ENCODE measurements at places on chromosomes 1 and 21.
A peak's percentile ranks its signal among the peaks of the same experiment; 100 is the strongest.

DNA sequence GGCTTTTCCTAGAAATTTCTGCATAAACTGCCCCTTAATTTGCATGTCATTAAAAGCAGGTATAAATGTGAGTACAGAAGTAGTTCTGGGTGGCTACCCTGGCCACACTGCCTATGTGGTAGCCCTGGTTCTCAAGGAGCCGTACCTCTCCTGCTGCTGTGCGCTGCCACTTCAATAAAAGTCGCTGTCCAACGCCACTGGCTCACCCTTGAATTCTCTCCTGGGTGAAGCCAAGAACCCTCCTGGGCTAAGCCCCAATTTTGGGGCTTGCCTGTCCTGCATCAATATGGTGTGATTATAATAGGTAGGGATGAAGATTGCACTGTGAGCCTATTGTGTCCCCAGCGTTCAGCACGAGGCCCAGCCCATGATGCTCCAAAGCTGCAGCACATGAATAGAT, 65.6 kb upstream of the C1orf174 start:
- no peak for DNase-seq

DNA sequence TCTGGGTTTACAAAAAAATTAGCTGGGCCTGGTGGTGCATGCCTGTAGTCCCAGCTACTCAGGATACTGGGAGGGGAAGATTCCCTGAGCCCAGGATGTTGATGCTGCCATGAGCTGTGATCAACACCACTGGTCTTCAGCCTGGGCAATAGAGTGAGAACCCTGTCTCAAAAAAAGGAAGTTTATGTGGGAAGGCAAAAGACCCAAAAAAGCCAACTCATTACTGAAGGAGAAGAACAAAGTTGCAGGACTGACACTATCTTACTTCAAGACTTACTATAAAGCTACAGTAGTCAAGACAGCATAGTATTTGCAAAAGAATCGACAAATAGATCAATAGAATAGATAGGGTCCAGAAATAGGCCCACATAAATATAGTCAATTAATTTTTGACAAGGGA, 9.2 kb upstream of the PTGS2 start:
- no peak for DNase-seq

- no peak for DNase-seq
Observed at GRCh38 chr1:17581389-17582123, 42.1 kb downstream of the ARHGEF10L start.

- no peak for DNase-seq
Observed at GRCh38 chr1:40789342-40789598, 5.7 kb downstream of the KCNQ4 start.

- no peak for DNase-seq
Observed at GRCh38 chr1:226646026-226646869, 92.8 kb downstream of the ITPKB start.

DNA sequence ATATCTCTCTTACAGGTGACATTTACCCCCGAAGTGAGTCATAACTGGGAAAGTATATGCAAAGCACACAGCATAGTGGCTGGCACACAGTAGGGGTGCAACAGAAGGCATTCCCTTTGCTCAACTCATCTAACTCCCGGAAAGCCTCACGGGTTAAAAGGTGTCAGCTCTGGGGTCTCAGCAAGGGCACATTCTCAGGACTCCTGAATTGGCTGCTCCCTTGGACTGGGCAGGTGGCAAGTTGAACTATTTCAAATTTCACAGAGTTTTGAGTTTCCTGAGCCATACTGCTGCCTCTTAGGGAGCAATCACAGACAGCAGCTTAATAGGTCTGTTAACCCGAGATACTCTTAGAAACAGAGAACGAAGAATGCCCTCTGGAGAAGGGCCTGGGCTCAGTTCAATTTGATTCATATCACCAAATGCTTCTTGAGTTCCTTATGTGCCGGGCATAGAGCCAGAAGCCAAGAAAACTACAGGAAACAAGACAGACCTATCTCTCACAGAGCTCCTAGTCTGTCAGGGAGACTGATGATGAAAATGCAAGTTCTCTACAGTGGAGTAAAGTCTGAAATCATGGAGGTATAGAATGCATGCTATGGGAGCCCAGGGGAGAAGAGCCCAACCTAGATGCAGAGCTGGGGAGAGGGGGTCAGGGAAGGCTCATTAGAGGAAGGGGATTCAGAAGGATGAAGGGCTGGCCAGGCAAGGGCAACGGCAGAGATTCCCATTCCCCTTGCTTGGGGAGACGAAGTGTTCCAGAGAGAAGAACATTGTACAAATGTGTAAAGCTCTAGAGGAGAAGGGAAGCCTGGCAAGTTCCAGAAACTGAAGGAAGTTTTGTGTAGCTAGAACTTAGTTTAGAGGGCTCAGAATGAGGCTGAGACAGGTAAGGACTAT, 143.9 kb upstream of the HMGB4 start:
- DNase-seq, result no peak

DNA sequence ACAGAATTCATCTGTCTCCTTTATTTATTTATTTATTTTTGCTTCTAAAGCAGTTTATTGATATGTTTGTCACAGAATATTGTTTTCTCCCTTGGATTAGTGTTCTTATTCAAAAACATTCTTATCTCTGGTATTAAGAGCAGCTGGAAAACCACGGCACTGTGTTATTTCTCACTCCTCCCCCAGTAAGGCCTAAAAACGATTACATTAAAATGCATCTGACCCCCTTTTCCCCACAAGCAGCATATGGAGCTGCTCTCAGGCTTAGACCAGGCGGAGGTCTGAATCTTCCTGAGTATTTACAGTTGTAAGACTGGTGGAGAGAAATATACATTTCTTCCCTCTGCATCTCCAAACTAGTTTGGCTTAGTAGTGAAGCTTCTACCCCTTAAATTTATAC, 86.8 kb downstream of the HLX start:
- DNase-seq, result no peak

DNA sequence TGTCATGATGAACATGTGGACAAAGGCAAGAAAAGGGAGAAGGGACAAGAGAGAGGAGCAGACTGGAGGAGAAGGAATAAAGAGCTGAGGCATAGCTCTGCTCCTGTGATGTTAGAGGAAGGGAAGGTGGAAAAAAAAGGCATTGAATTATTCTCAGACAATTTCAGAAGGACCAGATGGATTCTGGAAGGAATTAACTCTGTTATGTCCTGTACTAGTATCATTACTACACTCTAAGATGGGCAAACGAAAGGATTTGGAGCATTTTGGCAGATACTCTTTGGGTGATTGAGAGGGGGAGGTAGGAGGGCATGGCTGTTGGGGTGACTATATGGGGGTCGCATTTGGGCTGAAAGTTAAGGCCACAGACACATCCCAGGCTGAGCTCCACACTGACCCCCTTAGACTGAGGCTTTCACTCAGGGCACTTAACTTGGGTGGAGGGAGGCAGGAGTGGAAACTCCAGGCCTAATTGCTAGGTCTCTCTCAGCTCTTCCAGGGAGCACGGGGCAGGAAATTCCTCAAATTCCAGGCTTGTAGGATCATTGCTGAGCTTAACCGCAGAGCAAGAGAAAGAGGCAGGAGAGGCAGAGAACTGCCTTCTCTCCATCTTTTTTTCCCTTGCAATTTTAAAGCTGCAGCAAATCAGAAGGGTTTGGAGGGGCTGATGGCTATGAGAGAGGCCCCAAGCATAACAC, 25.9 kb downstream of the KIRREL1 start:
- peak; percentile 76 for DNase-seq

GRCh38 chr1:21508580-21509350, 458 bp upstream of the ALPL start:
- DNase-seq, result peak; percentile 49

- DNase-seq, result no peak
Observed at GRCh38 chr21:38614558-38614957, 116.3 kb upstream of the ERG start.

DNA sequence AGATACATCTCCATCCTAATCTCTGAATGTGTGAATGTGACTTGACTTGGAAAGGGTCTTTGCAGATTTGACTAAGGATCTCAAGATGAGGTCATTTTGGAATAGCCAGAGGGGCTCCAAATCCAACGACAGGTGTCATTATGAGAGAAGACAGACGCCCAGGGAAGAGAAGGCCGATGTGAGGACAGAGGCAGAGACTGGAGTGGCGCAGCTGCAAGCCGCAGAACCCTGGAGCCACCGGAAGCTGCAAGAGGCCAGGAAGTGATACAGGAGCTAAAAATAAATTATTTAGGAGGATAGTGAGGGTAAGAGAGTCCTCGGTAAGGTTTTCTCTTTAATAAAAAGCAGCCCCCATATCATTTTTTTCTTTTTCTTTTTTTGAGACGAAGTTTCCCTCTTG, 9.7 kb upstream of the AADACL4 start:
- no peak for DNase-seq

DNA sequence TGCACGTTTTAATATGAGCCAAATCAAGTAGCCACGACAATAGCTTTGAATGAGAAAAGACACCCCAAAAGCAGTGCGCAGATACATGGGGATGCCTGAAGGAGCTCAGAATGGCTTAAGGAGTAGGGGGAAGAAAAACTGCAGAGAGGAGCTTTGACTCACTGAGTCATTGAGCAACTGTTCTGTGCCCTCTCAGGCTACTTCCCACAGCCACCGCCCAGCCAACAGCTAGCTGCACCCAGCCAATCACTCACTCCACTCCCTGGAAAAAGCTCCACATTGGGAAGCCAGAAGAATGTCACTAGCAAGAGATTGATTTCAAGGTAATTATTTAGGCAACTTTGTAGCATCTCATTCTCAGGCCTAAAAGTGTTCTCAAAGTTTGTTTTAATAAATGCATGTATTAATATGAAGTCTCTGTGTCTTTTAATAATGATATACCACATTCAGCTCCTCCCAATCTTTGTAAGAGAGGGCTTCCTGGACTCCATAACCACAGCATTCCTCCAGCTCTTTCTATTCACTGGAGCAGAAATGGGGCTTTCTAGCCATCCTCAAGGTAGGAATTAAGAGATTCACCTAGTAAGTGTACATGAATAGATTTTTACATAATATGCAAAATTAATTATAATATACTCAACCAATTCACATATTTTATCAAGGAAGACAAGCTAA, 16.8 kb downstream of the DUSP10 start:
- DNase-seq, result no peak

DNA sequence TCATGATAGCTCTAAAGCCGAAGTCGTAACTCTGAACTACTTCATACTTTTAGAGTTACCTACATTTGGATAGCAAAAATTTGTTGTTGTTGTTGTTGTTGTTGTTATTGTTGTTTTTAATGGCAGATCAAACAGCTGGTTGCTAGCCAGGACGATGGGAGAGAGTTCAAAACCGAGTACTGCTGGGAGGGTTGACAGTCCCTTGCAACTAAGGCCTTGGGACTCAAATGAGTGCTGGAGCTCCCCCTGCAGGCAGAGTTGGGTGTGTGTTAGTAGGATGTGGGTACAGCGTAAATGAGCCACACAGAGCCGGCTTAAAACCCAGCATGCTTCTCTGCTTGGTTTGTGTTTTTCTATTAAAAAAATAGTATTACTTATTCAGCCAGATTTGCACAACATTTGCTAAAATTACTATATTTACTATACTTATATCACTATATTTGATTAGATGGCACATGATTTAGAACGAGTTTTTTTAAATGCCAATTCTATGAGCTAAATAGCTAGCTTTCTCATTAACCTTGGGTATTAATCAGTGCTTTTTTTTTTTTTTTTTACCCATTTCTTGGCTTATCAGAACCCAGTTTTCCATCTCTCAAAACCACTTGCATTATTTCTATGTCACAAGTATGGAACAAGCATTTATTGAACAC, 129.2 kb upstream of the SYT6 start:
- peak; percentile 88 for DNase-seq

- DNase-seq, result no peak
Observed at GRCh38 chr1:154574716-154575115, 7.1 kb downstream of the CHRNB2 start.

- DNase-seq, result peak; percentile 75
Observed at GRCh38 chr1:12658531-12659453, 14.9 kb downstream of the AADACL4 start.

DNA sequence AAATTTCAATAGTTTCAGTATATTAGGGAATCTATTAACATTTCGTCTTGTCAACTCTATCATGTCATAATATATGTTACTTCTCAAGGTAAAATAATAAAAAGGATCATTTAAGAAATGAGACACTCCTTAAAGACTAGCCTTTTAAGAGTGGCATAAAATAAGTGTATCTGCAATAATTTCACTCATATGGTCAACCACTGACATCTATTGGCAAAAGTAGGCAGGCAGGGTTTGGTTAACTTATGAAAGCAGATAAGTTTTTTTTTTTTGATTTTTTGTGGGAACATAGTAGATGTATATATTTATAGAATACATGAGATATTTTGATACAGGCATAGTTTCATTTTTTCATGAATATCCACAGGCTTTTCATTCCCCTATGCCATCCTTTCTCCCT, 5.5 kb upstream of the RGS21 start:
- peak; percentile 18 for DNase-seq

DNA sequence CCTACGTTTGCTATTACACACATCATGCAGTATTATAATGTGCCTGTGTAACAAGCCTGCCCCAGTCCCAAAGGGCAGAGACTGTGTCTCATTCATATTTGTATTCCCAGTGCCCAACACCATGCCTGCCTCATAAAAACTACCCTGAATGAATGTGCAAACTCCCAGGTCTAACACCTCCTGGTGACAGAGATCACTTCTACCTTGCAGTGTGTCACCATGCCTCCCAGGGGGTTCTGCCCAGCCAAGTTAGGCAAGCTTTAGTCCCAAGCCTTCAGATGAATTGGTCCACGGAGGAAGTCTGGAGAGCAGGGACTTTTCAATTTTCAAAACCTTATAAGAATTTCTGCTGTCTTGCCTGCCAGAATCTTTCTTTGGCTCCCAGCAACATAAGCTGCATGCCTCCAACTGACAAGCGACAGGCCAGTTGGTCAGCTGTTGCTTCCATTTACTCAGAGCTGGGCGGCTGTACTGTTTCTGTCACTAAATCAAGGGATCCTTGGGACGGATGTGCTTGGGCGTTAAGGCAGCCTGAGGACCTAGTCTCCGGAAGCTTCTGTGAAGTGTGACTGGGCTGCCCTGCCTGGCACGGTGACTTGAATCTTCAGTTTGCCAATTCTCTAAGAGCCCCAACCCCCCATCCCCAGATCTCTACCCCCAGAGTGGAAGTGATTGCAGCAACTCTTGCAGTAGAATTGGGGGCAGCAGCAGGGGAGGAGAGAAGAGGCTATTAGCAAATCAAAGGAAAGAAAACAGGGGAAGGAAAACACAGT, 1.2 kb downstream of the RXRG start:
- DNase-seq, result peak; percentile 66

DNA sequence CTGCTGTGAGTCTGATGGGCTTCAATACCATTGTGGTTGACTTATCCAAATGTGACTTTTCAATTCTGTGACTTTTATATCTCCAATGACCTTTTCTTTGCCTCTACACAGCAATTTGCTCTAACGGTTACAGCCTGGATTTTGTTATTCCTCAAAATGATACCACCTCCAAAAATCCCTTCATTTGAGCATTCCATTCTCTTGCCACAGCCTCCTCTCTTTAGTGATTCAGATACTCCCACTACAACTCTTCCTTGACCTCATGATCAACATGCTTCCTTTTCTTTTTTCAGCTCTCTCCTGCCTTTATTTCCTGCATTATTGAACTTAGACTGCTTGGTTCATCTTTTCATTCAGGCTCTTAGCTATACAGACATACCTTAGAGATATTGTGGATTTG, 16.6 kb upstream of the IL19 start:
- no peak for DNase-seq

- DNase-seq, result no peak
Observed at GRCh38 chr21:27535188-27535587, 568.3 kb upstream of the ADAMTS5 start.

Data from hindlimb muscle (tissue), 1 donor.